ENCODE measurements at places on chromosomes 5 and 9.
A peak's percentile ranks its signal among the peaks of the same experiment; 100 is the strongest.

- DNase-seq, result no peak
These were observed 9.9 kb downstream of the SLC25A25 start for GRCh38 chr9:128077847-128078503.

DNA sequence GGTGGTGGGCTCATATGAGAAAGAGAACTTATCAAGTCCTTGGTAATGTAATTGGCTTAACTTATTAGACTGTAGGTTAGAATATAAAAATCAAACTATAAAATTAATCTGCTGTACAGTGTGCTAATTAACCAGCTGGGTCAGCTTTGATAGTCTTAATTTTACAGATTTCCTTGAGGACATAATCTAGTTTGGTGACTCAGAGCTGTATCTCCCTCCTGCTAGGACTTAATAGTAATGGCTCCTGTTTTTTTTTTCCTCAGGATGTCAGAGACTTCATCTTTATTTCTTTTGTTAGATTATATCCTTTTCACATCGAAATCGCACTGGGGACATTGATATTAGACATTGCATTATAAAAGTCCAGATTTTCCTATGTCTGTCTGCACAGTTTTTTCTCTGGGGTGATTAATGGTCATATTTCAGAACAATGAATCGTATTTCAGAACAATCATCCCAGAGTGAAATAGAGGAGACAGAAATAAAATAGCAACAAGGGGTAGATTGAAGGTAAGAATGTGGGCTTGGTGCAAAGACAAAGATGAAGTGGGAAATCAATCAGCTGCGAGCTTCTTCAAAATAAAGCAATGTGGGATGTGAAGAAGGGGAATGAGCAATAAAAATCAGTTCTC lies 346.4 kb upstream of the RIOK2 start:
- no peak for DNase-seq

DNA sequence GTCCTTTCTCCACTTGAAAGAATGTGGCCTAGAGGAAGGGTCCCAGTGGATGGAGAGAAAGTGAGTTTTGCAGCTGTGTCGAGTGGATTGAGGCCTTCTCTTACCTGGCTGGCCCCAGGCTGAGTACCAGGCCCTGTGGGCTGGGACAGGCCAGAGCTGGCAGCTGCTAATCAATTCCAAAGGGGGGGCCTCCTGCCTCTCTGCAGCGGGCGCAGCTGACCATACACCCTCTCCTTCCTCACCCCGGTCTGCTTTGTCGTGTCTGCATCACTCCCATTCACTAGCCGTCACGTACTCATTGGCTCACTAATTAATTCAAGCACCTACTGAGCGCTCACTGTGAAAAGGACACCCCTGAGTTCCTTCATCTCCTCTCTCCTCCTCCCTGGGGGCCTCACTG lies 58.4 kb upstream of the PITX1 start:
- DNase-seq, result no peak

- no peak for DNase-seq
These were observed 66.1 kb downstream of the APBA1 start for GRCh38 chr9:69606089-69606488.

GRCh38 chr5:133460172-133460758 lies 152.1 kb downstream of the FSTL4 start:
- DNase-seq, result peak; percentile 19

DNA sequence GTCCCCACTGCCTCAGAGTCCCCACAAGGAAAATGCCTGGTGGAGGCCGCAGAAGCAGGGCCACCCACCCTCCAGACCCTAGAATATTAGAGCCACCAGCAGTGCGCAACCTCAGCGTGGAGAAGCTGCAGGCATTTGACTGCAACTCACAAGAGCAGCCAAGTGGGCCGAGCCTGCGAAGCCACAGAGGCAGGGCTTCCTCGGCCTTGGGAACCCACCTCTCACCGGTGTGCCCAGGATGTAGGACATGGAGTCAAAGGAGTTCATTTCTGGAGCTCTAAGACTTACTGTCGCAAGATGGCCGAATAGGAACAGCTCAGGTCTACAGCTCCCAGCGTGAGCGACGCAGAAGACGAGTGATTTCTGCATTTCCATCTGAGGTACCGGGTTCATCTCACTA lies 397.9 kb upstream of the PIK3R1 start:
- DNase-seq, result no peak

GRCh38 chr5:89397096-89397495 lies 514.1 kb upstream of the MEF2C start:
- DNase-seq, result no peak

- no peak for DNase-seq
These were observed 348.5 kb downstream of the BNC2 start for GRCh38 chr9:16521868-16522411.

DNA sequence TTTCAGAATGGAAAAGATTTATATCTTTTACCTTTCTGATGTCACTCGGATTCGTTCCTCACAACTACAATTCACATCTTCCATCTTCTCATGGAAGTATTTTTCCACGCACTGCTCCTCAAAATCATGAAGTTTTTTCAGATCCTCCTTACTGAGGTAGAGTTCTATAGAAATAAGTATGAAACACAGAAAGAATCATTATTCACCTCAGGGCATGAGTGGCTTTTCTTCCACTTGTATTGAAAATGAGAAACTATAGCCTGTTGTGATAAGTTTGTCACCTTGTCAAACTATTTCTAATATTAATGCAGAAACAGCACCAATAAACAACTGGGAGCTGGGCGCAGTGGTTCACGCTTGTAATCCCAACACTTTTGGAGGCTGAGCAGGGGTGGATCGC lies 116.0 kb downstream of the TRPM6 start:
- DNase-seq, result no peak

- DNase-seq, result no peak
These were observed 306.8 kb downstream of the TRPM3 start for GRCh38 chr9:70814597-70814996.

DNA sequence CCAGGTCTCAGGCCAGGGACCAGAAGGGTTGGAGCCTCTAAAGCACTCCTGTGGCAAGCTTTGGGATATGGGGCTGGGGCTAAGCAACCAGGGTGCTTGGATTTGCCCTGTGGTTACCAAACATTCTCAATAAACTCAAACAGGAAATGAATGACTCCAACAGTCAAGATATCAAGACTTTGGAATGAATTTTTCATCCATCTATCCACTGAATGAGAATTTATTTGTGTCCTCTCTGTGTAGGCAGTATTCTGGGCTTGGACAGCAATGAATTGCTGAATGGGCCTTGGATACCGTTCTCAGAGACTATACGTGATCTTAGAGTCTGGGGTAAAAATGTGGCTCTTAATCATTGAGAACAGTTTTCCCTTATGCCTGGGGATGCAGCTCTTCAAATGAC lies 212.5 kb downstream of the DAB2IP start:
- no peak for DNase-seq

GRCh38 chr5:78243639-78244038 lies 50.9 kb downstream of the AP3B1 start:
- no peak for DNase-seq

GRCh38 chr5:72179028-72179815 lies 71.9 kb downstream of the MAP1B start:
- DNase-seq, result peak; percentile 28

- no peak for DNase-seq
These were observed 278.9 kb downstream of the GADD45G start for GRCh38 chr9:89883401-89884341.

DNA sequence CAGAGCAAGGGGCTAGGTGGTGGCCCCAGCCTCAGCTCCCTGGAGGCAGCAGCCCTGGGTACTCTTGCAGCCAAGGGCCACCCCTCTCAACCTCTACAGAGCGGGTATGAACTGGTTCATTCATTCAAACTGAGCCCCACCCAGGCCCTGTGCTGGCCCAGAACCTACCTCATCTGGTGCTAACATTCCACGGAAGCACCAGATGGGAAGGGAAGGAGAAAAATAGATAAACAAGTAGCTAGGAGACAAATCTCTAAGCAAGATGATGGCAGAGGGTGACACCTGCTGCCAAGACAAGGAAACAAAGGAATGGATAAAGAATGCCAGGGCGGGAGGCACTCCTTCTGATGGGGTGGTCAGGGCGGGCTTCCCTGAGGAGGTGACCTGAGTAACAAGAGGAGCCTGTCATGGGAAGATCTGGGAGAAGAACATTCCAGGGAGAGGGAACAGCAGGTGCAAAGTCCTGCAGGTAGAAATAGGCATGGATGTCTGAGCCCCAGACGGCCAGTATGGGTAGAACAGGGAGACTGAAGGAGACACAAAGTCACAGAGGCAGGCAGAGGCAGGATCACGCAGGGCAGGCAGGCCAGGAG lies 6.1 kb downstream of the ST6GALNAC4 start:
- no peak for DNase-seq

DNA sequence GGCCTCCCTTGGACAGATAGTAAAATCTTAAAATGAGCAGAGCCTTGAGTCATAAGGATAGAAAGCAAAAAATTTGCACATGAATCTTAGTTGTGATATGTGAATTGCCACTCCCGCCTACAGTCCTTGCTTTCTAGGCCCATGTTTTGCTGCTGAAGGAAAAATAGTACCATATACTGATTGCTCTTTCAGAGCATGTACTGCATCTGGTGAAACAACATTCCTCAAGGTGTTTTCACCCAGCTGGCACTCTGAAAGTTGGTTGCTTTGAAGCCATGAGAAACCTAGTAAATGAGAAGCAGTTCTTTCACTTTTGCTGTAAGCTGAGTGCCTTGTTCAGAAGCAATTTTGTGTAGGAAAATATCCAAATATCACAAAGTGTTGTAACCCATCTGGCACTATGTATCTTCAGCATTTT lies 10.3 kb downstream of the CDC37L1 start:
- DNase-seq, result no peak

- DNase-seq, result no peak
These were observed 9.9 kb downstream of the ZFAND5 start for GRCh38 chr9:72355153-72355552.

- DNase-seq, result no peak
These were observed 107.7 kb downstream of the OSMR start for GRCh38 chr5:38953426-38954012.

- no peak for DNase-seq
These were observed 67.2 kb upstream of the TSLP start for GRCh38 chr5:111004291-111004690.

DNA sequence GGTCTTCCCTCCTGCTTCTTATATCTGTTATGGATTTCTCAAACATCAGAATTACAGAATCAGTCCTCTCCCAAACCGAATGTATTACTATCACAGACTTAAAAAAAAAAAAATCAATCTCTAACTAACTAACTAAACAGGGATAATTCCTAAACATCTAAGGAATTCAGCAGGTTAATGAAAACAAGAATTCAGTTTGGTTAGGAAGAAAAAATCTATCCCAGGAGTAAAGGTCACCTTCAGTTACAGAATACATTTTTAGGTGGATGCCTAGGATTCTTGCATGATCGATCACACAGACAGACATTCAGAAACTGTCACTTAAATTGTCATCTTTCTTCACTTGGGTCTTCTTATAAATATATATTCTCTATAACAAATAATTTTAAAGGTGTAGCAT lies 11.5 kb downstream of the PTAR1 start:
- no peak for DNase-seq

DNA sequence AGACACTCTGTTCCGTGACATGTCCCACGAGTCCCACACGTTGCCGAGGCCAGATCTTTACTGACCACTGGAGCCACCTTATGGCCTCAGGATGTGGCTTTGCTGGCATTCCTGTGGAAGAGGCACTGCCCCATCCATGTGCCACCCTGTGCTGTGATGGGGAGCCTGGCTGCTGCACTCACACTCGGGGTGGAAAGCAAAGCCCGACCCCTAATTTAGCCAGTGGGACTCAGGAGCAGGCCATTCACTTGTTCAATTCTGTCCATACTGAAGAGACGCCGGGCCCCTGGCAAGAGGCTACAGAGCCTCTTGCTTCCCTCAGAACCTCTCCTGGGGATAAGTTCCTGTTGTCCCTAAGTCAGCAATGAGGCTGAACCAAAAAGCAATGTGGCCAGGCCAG lies 18.6 kb upstream of the CEP72 start:
- DNase-seq, result no peak

DNA sequence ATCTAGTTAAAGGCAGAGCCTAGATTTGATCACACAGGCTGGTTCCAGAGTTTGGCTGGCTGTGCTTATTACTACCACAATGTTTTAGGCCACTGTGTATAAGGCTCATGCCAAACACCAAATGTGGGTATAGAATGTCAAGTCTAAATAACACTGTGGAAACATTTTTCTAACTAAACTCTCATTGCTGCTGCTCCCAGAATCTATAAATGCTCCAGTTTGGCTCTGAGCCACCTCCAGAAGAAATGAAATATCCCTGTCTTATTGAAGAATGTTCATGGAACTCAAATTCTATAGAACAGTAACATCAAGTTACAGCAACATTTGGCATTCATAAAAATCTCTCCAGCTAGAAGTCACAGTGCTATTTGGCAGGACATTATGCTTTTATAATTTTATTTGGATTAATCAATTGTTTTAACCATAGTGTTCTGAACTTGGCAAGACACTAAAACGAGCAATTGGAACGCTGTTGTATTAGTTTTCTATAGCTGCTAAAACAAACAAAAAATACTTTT lies 178.1 kb upstream of the COX7C start:
- no peak for DNase-seq

- DNase-seq, result no peak
These were observed 97.6 kb downstream of the FRMD3 start for GRCh38 chr9:83440641-83441040.

- DNase-seq, result no peak
These were observed 1.4 kb downstream of the PRR16 start for GRCh38 chr5:120465436-120465961.

DNA sequence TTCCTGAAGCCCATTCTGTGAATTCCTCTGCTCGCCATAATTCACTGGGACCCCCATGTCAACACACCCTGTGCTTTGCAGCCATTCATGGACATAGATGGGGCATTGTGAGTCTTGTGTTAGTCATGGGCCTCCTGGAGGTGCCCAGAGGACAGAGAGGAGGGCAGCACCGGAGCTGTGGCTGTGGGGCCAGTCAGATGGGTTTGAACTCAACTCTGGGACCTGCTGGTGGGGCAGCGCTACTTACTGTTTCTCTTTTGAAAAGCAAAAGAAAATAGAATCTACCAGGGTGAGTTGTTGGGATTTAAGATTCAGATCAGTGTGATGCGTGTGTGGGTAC lies 11.3 kb upstream of the EXOC3 start:
- DNase-seq, result no peak

DNA sequence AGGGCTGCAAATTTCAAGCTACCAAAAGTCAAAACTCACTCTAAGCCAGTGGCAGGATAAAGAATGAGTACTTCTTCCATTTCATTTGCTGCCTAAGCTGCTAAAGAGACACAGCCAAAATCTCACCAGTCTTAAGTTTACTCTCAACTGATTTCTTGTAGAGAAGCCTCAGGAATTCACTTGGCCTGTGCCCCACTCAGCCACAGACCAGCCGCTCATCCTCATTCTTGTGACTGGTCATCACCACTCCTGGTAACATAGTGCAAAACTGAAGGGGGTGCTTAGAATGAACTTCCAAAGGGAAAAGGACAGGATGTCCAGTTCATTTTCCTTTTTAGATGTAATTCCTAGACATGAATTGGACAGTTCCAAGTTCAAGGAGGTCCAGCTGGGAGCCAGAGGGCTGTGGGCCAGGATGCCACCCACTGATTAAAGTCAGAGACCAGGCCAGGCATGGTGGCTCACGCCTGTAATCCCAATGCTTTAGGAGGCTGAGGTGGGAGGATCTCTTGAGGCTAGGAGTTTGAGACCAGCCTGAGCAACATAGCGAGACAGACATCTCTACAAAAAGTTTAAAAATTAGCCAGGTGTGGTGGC lies 72.7 kb upstream of the RANBP3L start:
- no peak for DNase-seq

GRCh38 chr5:170348137-170348633 lies 41.0 kb downstream of the KCNMB1 start:
- DNase-seq, result no peak

- no peak for DNase-seq
These were observed 27.6 kb upstream of the HMCN2 start for GRCh38 chr9:130237763-130238524.
